Endothelial cell (in vitro differentiated cells): ENCODE measurements at places on chromosomes 4 and X. TPM values are rescaled to one million over a fixed set of nuclear protein-coding genes. Genes with fewer than 3 reads are reported as not detected.

GRCh38 chrX:69102612-69103194, 62.5 kb downstream of the PJA1 start:
- peaks cover 6% of the 10 kb centered on the region for H3K4me1 ChIP-seq
- no peaks in the 10 kb centered on the region for H3K36me3 ChIP-seq
- peak overlapping the region; percentile 57 for H3K27ac ChIP-seq
- no peak overlapping the region for H3K4me3 ChIP-seq

GRCh38 chr4:168713253-168713652, 216.4 kb downstream of the PALLD start:
- no peaks in the 10 kb centered on the region for H3K36me3 ChIP-seq
- H3K4me1 ChIP-seq = no peaks in the 10 kb centered on the region
- H3K27ac ChIP-seq = no peak overlapping the region
- DNase-seq = no peak
- H3K27me3 ChIP-seq = no peaks in the 10 kb centered on the region

DNA sequence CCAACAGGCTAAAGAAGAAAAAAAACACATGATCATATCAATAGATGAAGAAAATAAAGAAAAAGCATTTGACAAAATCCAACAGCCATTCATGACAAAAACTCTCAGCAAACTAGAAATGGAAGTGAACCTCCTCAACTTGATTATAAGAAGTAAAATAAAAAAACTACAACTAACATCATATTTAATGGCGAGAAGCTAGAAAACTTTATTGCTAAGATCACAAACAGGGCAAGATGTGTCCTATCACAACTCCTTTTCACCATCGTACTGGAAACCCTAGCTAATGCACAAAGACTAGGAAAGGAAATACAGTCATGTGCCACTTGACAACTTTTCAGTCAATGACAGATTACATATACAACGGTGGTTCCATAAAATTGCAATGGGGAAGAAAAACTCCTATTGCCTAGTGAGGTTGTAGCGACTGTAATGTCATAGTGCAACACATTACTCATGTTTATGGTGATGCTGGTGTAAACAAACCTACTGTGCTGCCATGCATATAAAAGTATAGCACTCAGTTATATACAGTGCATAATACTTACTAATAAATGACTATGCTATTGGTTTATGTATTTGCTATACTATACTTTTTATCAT, 12.1 kb upstream of the MANBA start:
- H3K4me1 ChIP-seq = no peaks in the 10 kb centered on the region
- no peak overlapping the region for H3K27ac ChIP-seq
- no peaks in the 10 kb centered on the region for H3K27me3 ChIP-seq
- DNase-seq = no peak
- no peaks in the 10 kb centered on the region for H3K36me3 ChIP-seq

DNA sequence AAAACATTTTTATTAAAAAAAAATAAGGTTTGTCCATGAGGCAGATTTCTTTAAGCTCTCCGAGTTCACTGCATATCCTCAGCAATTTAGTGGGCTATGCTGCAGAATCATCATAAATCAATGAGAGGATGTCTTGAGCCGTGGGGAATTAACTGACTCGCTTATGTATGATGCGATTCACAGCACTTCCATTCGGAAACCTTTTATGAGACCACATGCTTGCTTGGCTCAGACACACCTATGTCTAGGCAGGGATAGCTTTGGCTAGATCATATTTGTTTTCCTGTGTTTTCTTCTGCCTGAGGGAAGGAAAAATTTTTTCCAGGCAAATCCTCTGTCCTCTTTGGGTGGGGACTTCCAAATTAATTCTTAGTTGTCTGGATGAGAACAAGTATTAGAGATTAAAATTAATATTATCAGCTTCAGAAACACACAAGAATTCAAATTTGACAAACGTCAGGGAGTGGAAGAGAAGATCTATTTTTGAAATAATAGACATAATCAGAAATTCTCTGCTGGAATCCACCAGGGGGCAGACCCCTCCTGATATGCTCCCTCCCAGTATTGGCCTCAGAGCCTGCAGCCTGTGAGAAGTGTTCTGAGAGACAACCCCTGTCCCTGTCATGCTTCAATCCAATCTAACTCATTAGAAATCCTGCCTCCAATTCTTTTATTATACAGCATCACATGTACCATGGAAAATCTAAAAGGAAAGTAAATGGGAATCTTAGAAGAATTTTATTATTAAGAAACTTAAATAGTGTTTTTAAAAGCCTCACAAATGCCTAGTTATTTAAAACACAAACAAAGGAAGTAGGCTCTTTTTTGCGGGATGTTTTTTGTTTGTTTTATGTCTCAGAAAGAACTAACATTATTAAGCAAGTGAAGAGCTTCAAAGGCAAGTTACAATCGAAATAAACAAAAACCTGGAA, 345.1 kb upstream of the TACR3 start:
- peaks cover 3% of the 10 kb centered on the region for H3K4me1 ChIP-seq
- no peak overlapping the region for H3K27ac ChIP-seq
- H3K4me3 ChIP-seq = no peak overlapping the region

GRCh38 chr4:108829966-108830492, 67.2 kb upstream of the ETNPPL start:
- DNase-seq = no peak
- H3K36me3 ChIP-seq = no peaks in the 10 kb centered on the region
- peaks cover 2% of the 10 kb centered on the region for H3K27me3 ChIP-seq
- no peak overlapping the region for H3K27ac ChIP-seq

DNA sequence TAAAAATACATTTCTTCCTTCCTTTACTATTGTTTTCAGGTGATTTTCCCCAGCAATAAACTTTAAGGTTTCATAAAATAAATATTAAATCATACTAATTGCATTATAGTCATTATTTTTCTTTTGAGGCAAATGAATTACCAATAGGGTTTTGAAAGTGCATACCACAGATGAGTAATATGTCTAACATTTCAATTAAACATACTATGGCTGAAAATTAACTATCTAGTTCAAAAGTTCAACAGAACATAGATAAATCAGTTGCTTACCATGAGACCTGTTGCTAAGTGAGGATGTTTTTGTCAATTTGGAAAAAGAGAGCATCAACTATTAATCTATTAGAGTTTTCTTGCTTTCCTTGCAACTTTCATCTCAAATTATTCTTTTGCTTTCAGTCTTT, 35.0 kb downstream of the NPY5R start:
- no peaks in the 10 kb centered on the region for H3K36me3 ChIP-seq
- no peaks in the 10 kb centered on the region for H3K27me3 ChIP-seq
- H3K4me3 ChIP-seq = no peak overlapping the region
- no peak overlapping the region for H3K27ac ChIP-seq

- H3K4me1 ChIP-seq = no peaks in the 10 kb centered on the region
- no peak overlapping the region for H3K4me3 ChIP-seq
- no peaks in the 10 kb centered on the region for H3K27me3 ChIP-seq
- no peaks in the 10 kb centered on the region for H3K36me3 ChIP-seq
Observed at GRCh38 chrX:93346309-93346708, 327.1 kb downstream of the NAP1L3 start.

DNA sequence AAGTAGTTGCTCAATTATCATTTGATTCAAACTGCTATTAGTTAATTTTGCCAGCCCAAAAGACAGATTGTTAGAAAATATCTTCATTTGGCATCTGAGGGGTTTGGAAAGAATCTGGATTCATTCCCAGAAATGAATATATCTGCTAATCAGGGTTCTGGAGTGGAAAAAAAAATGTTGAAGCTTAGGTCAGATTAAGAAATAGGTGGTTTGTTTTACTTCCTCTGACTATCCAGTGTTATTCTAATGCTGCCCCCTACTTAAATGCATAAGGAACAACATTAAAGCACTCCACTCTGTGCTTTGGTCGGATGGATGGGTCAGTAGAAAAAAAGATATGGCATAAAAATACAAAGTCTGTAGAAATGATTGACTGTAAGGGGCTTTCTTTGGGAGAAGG, 89.0 kb downstream of the LUZP4 start:
- H3K36me3 ChIP-seq = no peaks in the 10 kb centered on the region
- no peaks in the 10 kb centered on the region for H3K27me3 ChIP-seq
- no peak for DNase-seq
- H3K27ac ChIP-seq = no peak overlapping the region
- no peak overlapping the region for H3K4me3 ChIP-seq

- no peaks in the 10 kb centered on the region for H3K27me3 ChIP-seq
- H3K36me3 ChIP-seq = no peaks in the 10 kb centered on the region
- no peak for DNase-seq
- H3K4me1 ChIP-seq = no peaks in the 10 kb centered on the region
Observed at GRCh38 chrX:13047759-13048158, 3.3 kb upstream of the FAM9C start.

DNA sequence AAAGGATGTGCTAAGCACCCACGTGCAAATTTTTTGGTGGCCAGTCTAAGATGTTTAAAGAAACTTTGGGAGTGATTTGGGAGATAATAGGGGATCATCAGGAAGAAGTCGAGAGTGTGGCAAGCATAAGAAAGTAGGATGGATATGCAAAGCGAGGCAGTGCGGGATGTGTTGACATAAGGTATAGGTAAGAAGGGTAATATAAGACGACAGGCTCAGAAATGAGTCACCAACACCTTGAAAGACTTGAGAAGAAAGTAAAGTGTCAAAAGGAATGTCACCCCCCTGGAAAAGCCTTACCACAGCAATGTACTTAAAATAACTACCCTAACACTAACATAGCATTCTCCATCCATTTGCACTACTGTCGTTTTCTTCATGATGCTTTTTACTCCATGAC, 69.8 kb upstream of the BMP2K start:
- H3K27me3 ChIP-seq = no peaks in the 10 kb centered on the region
- peaks cover 7% of the 10 kb centered on the region for H3K36me3 ChIP-seq
- no peak overlapping the region for H3K27ac ChIP-seq
- H3K4me3 ChIP-seq = no peak overlapping the region

DNA sequence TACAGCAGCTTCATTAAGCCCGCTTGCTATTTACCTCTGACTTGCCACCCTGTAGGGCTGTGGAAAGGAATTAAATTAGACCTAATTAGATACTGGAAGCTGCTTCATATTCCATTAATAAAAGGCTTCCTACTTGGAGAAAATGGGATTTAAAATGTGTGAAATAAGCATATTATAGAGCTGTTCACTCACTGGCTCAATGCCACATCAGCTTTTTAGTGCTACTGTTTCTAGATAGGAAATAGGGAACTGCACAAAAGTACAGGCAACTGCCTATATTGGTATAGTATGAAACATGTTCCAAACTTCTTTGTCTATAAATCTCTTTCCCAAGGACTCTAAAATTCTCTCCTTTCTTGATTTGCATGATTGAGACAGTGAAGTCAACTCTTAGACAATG, 407.9 kb upstream of the AADAT start:
- no peaks in the 10 kb centered on the region for H3K4me1 ChIP-seq
- no peak for DNase-seq
- no peaks in the 10 kb centered on the region for H3K27me3 ChIP-seq
- H3K4me3 ChIP-seq = no peak overlapping the region
- H3K27ac ChIP-seq = no peak overlapping the region
- no peaks in the 10 kb centered on the region for H3K36me3 ChIP-seq

- no peak overlapping the region for H3K4me3 ChIP-seq
- no peak overlapping the region for H3K27ac ChIP-seq
Observed at GRCh38 chrX:68175562-68175961, 257.7 kb downstream of the OPHN1 start.

GRCh38 chrX:132712350-132712749, 223.5 kb upstream of the MBNL3 start:
- peaks cover 2% of the 10 kb centered on the region for H3K27me3 ChIP-seq
- H3K36me3 ChIP-seq = no peaks in the 10 kb centered on the region
- no peak for DNase-seq
- no peak overlapping the region for H3K4me3 ChIP-seq
- no peak overlapping the region for H3K27ac ChIP-seq

DNA sequence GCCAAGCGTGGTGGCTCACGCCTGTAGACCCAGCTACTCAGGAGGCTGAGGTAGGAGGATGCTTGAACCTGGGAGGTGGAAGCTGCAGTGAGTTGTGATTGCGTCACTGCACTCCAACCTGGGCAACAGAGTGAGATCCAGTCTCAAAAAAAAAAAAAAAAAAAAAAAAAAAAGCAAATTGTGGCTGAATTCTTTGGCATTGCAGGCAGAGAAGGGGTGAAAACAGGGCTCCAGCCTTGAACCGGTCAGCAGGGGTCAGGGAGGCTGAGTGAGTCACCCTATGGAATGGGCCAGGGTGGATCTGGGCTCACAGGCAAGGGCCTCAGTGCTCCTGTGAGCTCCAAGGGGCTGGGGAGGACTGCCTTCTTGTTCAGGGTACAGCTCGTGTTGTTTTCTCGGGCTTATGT, 13.2 kb upstream of the FAM3A start:
- no peaks in the 10 kb centered on the region for H3K4me1 ChIP-seq
- H3K27me3 ChIP-seq = peaks cover 2% of the 10 kb centered on the region
- no peak for DNase-seq

DNA sequence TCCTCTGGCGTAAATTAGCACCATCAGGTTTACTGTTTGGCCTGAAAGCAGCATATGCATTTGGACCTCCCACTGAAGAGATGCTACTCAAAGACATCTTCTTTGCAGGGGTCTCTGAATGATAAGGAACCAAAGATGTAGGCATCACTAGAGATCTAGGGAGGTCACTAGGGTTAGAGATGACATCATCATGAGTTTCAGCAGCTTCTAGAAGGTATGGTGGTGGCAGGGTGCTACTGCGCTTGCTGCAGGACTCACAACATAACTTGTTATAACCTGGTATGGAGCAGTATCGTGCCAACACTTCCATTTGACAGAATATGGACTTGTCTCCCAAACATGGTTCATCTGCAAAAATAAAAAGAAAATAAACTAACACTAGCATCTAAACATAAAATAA, 251.6 kb downstream of the NPFFR2 start:
- no peak for DNase-seq
- peaks cover 4% of the 10 kb centered on the region for H3K4me1 ChIP-seq
- no peaks in the 10 kb centered on the region for H3K36me3 ChIP-seq
- no peak overlapping the region for H3K27ac ChIP-seq

DNA sequence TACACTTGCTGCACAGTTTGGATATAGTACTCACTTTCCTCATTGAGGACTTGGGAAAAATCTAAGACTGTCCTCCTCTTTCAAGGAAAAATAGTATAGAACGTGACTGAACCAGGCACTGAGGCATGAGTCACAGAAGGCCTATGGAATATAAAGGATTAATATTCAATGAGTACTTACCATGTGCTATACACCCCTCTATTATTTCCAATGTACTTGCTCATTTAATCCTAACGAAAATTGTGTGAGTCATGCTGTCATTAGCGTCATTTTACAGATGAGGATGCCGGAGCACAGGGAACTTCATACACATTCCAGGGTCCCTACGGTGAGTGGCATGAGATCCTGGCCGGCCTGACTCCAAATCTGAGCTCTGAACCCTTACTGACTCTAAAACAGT, 2136.2 kb upstream of the TENM3 start:
- no peak for DNase-seq
- H3K4me1 ChIP-seq = no peaks in the 10 kb centered on the region
- no peak overlapping the region for H3K4me3 ChIP-seq
- H3K27ac ChIP-seq = no peak overlapping the region
- peaks cover 1% of the 10 kb centered on the region for H3K36me3 ChIP-seq

NPY5R gene
- 0.38 TPM for total RNA-seq

NPY1R gene
- total RNA-seq = 2.6 TPM

RAB9B gene
- 2.3 TPM for total RNA-seq

SSX2B gene
- total RNA-seq = not detected

RHOXF2B gene
- not detected for total RNA-seq

GYPB gene
- total RNA-seq = not detected

GJB1 gene
- total RNA-seq = not detected

ZNF827 gene
- 22.8 TPM for total RNA-seq

BTC gene
- total RNA-seq = 0.13 TPM

FDCSP gene
- total RNA-seq = not detected

SPANXC gene
- not detected for total RNA-seq

PNMA5 gene
- not detected for total RNA-seq

VGLL1 gene
- total RNA-seq = not detected
